ENCODE measurements at places on chromosomes 6 and 20.

- DNase-seq, result no peak
These were observed 191.8 kb downstream of the TMEM200A start for GRCh38 chr6:130557481-130558112.

- DNase-seq, result no peak
These were observed 15.9 kb downstream of the OR2A4 start for GRCh38 chr6:131685266-131685780.

GRCh38 chr6:30555816-30556065 is 548 bp downstream of the GNL1 start:
- no peak for DNase-seq

DNA sequence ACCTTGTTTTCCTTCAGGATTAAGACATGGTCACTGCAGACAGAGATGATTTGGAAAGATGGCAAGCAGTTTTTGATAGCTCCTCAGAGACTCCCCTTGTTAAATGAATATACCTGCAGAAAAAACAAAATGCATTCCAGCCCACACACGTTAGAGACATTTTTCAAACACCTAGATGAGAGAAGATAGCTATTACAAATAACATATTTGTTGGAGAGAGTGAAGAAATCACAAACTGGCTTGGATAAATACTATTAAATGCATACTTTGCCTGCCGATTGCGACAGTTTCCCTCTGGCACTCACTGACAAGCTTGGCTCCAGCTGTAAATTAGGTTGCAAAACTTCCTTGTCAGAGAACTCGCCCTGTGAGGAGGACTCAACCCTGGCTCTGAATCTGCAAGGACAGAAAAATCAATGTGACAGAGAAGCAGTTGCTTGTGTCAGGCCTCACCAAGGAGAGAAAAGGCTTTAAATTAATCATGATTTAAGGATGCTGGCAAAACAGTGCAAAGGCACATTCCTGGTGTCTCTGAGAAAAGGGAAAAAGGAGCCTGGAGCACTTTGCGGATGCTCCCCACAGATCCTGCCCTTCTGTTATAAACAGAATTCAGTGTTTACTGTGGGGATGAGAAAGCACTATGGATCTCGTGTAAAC is 423.7 kb upstream of the MARCKS start:
- DNase-seq, result no peak

- peak; percentile 68 for DNase-seq
These were observed 17.4 kb upstream of the TBC1D22B start for GRCh38 chr6:37239950-37240713.
